ENCODE measurements at places on chromosomes 16 and 17. TPM values are rescaled to one million over a fixed set of nuclear protein-coding genes. Genes with fewer than 3 reads are reported as not detected.

DNA sequence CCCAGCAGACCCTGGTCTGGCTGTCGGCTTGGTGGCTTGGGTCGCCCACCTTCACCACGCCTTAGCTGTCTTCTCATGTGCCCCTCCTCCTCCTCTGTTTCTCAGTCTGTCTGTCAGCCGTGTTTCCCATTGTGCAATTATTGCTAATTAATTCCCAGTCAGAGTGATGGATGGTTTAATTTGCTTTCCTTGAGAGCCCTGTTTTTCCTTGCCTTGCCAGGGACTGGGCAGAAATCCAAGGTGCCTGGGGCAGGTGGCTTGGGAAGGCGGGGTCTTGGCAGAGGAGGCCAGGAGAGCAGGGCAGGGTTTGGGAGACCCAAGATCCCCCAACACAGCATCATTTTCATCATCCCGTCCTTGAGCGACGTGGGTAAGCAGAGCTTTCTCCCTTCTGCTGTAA lies 21.3 kb downstream of the NECAB2 start:
- DNase-seq, result no peak

DNA sequence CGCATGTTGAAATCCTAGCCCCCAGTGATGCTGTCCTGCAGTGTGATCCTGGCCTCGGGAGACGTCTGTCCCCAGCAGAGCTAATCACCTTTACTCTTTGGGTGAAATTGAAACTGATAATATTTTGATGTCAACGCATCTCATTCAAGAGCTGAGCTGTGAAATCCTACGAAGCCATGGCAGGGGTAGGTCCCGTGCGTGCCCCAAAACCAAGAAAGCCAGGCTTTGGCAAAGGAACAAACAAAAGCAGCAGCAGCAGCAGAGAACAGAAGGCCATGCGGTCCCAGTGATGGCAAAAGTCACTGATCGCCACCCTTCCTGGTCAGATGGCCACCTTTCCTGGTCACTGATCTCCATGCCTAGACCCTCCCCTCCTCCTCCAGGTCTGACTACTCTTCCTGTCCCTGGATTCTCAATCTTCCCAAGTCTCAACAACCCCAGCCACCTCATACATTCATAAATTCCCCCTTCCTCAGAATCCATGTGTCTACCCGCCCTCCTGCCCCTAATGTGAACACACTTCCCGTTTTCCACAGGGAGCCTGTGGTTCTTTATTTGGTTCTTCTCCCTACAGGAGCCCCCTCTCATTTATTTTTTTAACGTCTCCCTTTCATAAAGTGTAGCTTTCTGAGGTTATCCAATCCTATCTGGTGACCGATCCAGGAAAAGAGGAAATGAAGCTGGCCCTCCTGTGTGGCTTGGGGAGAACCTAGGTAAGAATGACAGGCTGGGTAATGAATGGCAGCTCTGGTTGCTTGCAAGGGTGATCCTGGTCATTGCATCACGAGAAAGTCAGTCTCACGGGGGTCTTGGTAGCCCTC lies 50.3 kb downstream of the CPPED1 start:
- no peak for DNase-seq

- no peak for DNase-seq
Observed at GRCh38 chr17:50100480-50100883, 5.3 kb downstream of the PDK2 start.

DNA sequence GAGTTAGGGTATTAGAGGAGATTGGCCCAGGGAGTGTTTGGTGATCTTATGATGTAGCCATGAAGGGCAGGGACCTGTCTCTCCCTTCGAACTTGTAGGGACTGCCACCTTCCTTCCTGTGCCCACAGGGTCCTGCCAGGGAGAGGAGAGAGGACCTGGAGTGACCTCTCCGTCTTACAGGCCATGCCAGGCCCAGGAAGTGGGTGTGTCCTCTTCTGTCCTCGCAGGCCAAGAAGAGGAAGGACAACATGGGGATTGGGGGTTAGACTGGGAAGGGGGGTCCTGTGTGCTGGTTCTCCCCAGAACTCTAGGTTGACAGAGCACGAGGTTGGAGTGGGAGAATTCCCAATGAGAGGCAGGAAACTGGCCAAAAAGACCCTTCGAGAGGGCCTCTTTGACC lies 43.4 kb upstream of the TAC4 start:
- no peak for DNase-seq

GRCh38 chr17:40936976-40937375 lies 470 bp downstream of the KRT23 start:
- no peak for DNase-seq

NGFR gene
- 0.17 TPM for total RNA-seq

- DNase-seq, result no peak
Observed at GRCh38 chr17:73738751-73739575, 94.7 kb upstream of the SDK2 start.

- peak; percentile 87 for DNase-seq
Observed at GRCh38 chr16:86664522-86665318, 86.4 kb downstream of the FOXL1 start.

AGRP gene
- total RNA-seq, result not detected

GRCh38 chr17:55229276-55229675 lies 35.5 kb upstream of the HLF start:
- DNase-seq, result no peak

DNA sequence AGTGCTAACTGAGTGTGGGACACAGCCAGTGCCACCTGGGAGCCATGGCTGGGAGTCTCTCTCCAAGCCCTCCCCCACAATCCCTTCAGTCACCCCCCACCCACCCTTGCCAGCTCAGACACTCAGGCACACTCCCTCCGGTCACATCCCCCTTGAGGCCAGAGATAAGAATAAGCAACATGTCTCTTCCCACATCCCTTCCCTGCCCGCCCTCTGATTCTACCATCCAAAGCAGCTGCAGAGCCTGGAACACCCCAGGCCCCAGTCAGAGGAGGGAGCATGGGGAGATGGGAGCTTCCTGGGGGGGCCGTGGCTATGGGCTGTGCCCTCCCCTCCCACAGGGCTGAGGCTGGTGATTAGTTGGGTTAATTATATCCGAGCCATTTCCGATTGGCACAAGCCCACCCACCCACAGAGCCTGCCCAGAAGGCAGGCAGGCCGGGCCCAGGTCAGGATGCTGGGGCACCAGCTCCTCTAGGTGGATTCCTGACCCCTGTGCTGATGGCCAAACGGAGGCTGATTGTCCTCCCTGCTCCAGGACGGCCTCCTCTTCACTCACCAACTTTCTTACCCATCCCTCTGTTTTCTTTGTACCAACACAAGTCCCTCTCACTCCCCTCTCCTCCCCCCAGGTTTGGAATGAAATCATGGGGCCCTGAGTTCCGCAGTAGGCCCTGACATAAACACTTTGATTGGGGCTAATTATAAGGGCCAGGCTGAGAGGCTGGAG lies 28.6 kb upstream of the MEIOC start:
- DNase-seq, result no peak

DNA sequence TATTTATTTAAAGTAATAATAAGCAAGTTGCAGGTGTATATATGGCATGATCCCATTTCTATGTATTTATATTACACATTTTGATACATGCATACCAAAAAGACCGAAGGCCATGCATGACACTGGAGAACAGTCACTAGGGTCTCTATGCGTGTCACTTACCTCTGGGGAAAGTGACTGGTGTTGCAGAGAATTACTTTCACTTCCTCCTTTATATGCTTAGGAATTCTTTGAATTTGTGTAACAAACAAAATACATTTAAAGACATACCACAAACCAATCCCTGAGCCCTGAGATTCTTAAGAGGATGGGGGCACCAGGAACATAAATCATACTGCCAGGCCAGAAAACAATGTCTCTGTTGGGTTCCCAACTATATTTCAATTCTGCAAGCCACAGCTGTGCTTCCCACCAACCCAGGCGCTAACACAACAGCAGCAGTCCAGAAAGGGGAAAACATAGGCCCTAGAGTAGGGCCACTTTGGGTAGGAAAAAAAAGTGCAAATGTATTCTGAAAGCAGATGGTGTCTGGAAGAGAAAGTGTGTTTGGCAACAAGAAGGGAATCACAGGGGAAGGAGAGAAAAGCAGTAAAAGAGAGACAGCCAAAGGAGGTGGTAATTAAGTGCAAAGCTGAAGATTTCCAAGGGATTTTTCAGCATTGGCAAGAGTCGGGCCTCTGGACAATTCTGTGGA lies 24.5 kb upstream of the HYDIN start:
- DNase-seq, result no peak

DNA sequence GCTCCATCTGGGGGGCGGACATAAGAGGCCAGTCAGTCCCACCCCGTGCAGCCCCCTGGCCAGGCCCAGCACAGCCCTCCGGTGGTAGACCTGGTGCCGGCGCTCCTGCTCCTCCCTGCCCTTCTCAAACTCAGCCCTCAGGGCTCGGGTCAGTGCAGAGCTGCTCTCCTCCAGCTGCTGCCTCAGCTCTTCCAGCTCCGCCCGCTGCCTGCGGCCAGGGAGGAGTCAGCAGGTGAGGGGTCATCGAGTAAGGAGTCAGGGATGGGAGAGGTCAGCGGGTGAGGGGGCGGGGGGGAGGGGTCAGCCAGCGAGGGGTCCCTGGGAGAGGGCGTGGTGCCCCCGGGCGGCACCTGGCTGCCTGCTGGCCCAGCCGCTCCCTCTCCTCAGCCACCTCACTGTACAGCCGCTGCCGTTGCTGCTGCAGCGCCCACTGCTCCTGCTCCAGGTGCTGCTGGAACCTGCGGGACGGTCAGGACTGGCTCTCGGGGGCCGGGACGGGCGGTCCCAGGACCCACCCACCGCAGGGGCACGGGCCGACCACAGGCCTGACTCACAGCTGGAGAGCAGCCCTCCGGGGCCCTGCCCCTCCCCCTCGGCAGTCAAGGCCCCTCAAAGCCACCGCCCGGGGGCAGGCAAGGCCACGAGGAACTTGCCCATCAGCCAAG lies 26.5 kb upstream of the AATK start:
- no peak for DNase-seq

- DNase-seq, result no peak
Observed at GRCh38 chr16:30558789-30559377, 709 bp upstream of the ZNF764 start.

DNA sequence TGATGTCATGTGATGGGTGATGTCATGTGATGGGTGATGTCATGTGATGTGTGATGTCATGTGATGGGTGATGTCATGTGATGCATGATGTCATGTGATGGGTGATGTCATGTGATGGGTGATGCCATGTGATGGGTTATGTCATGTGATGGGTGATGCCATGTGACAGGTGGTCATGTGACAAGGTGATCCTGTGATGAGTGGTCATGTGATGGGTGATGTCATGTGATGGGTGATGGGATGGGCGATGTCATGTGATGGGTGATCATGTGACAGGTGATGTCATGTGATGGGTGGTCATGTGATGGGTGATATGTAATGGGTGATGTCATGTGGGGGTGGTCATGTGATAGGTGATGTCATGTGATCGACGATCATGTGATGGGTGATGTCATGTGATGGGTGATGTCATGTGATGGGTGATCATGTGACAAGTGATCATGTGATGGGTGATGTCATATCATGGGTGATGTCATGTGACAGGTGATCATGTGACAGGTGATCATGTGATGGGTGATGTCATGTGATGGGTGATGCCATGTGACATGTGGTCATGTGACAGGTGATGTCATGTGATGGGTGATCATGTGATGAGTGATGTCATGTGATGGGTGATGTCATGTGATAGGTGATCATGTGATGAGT lies 17.2 kb downstream of the CD300LB start:
- DNase-seq, result peak; percentile 81

DNA sequence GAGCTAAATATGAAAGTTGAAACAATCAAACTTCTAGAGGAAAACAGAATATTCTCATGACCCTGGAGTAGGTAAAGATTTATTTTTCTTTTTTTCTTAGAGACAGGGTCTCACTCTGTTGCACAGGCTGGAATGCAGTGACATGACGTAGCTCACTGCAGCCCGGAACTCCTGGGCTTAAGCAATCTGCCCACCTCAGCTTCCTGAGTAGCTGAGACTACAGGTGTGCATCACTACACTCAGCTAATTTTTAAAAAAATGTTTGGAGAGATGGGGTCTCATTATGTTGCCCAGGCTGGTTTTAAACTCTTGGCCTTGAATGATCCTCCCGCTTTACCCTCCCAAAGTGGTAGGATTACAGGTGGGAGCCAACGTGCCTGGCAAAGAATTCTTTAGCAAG lies 15.5 kb downstream of the IKZF3 start:
- DNase-seq, result no peak

CDRT15L2 gene
- total RNA-seq, result not detected

GRCh38 chr17:37605813-37606505 lies 3.3 kb downstream of the SYNRG start:
- DNase-seq, result peak; percentile 66

MYH1 gene
- not detected for total RNA-seq

- no peak for DNase-seq
Observed at GRCh38 chr17:73250851-73251640, 10.6 kb downstream of the CPSF4L start.

GRCh38 chr16:30567991-30568638 lies 3.4 kb downstream of the ZNF688 start:
- DNase-seq, result peak; percentile 74

KRT40 gene
- not detected for total RNA-seq

FBXW10 gene
- not detected for total RNA-seq

SKAP1 gene
- total RNA-seq, result 71.7 TPM

GRCh38 chr17:76428511-76428910 lies 24.4 kb downstream of the UBE2O start:
- DNase-seq, result no peak

DNA sequence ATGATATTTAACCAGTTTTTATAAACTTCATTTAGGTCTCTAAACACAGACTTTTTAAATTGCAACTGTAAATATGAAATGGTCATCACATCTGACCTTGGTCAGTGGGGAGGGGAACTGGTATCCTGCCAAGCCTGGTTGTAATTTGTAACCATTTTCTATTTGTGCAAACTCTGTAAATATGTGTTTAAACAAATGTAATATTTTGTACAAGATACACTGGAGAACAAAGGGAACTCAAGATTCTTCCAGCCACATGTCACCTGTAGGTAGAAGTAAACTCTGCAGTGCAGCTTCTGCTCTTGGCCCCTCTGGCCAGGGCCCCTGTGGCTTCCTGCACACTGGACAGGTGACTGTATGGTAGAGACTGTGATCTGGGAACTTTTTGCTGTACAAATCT lies 35.8 kb downstream of the AKAP1 start:
- no peak for DNase-seq

DNA sequence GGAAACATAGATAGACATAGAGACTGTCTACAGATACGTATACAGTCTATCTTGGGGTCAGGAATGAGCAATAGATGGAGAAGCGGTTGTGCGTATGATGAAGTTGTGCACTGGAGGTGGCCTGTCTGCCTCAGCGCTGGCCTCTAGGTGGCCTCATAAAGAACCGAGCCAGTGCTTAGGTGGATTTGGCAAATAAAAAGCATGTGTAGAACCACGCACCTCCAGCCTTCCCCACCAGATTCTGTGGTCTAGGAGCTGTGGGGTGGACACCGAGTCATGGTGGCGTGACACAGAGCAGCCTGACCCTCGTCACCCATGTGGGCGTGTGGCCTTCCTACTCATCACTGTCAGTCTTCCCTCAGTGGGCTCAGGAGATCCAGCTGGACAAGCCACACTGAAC lies 34.0 kb downstream of the PGS1 start:
- peak; percentile 85 for DNase-seq

Measured in activated CD4-positive, alpha-beta memory T cell treated with anti-CD3 and anti-CD28 coated beads for 36 hours (primary cell).